ENCODE measurements at places on chromosomes 11 and 22. TPM values are rescaled to one million over a fixed set of nuclear protein-coding genes. Genes with fewer than 3 reads are reported as not detected.

Gene PATE2
- polyA plus RNA-seq = not detected

Gene ADM2
- polyA plus RNA-seq = 8.6 TPM

Gene CHADL
- 4.2 TPM for polyA plus RNA-seq

Gene OR51E1
- 0.50 TPM for polyA plus RNA-seq

Gene NLRP6
- not detected for polyA plus RNA-seq

Gene PRG3
- polyA plus RNA-seq = not detected

Gene UBQLNL
- not detected for polyA plus RNA-seq

Gene ALKBH8
- 1.6 TPM for polyA plus RNA-seq

Gene THRSP
- polyA plus RNA-seq = not detected

Gene DMC1
- polyA plus RNA-seq = 0.93 TPM

Gene KRTAP5-9
- polyA plus RNA-seq = not detected

Gene OR52I1
- not detected for polyA plus RNA-seq

Gene GPR83
- polyA plus RNA-seq = 0.10 TPM

Gene SCGB1D2
- polyA plus RNA-seq = not detected

Gene DAGLA
- 6.2 TPM for polyA plus RNA-seq

Gene GAS2L1
- 12.0 TPM for polyA plus RNA-seq

Gene MAPK8IP1
- 1.2 TPM for polyA plus RNA-seq

Gene CYTH4
- 5.1 TPM for polyA plus RNA-seq

Gene FAR1
- 35.6 TPM for polyA plus RNA-seq

Gene CLDN25
- not detected for polyA plus RNA-seq

Gene IFITM5
- not detected for polyA plus RNA-seq

Gene MYEOV
- 11.1 TPM for polyA plus RNA-seq

Gene OR5AK2
- not detected for polyA plus RNA-seq

Gene VSTM5
- polyA plus RNA-seq = 0.23 TPM

Gene ART5
- not detected for polyA plus RNA-seq

Gene WBP2NL
- polyA plus RNA-seq = not detected

Gene APOA4
- polyA plus RNA-seq = 0.04 TPM

Gene CSNK2A3
- not detected for polyA plus RNA-seq

Gene OR5B21
- polyA plus RNA-seq = not detected

Gene PACS1
- 2.1 TPM for polyA plus RNA-seq

Gene BIRC3
- polyA plus RNA-seq = 84.8 TPM

Gene DRD2
- polyA plus RNA-seq = not detected
